ENCODE measurements at places on chromosomes 12 and 14. TPM values are rescaled to one million over a fixed set of nuclear protein-coding genes. Genes with fewer than 3 reads are reported as not detected.

Gene IRAK3
- total RNA-seq, result 0.21 TPM

Gene SSPN
- not detected for total RNA-seq

Gene KCNC2
- not detected for total RNA-seq

Gene CCDC38
- total RNA-seq, result 0.25 TPM

Gene RHOF
- 110 TPM for total RNA-seq

Gene KRT75
- total RNA-seq, result not detected

Gene DEGS2
- total RNA-seq, result 1.3 TPM

Gene BMP4
- total RNA-seq, result not detected
